ENCODE measurements at places on chromosomes 2 and 18.

GRCh38 chr2:17251171-17251570, 267.1 kb downstream of the RAD51AP2 start:
- no peak for DNase-seq

DNA sequence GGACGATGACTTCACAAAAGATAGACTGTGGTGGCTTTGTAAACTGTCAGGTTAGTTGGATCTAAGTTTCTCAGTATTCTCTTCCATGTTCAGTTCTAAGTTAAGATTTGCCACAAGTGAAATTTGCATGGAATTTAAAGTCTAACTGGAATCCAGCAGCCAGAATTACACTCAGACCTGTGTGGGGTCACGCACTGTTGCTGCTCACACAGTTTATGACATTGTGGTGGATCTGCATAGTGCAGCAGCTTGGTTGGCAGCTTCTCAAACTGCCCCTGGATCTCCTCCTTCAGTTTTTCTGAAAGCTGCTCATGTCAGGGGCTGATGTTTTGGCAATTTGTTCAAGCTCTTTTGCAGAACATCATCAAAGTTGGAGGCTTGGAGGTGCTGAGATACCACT, 228.1 kb upstream of the KCNJ3 start:
- no peak for DNase-seq

- DNase-seq, result no peak
These were observed 141.1 kb downstream of the MBD5 start for GRCh38 chr2:148161909-148162435.

DNA sequence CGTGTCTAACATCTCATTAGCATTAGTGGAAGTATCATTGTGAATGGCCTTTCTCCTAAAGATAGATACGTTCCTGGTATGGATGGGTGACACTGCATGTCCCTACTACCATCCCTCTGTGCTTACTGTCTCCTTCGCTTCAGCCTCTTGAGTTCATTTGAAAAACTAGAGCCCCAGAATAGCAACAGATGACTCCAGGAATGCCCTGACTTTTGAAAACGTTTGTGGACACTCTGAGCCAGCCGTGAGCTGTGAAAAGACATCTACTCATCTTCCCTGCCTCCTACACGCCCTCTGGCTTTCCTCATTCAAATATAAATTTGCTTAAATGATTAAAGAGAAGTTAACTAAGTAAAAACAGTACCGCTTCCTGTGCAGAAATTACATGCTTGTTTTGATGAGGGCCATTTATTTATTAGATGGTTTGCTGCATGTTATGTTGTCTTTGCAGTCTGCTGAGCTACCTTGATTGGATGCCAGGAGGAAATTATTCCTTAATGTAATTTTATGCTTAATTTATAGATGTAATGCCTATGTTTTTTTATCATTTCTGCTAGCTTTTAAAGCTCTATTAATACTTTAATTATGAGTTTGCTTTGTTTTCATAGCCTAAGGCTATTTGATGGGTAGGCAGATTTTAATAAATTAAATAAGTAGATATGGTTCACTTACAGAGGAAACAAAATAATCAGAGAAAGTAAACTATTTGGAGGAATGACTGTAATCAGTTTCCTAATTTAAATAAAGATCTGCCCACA, 32.1 kb upstream of the MYO3B start:
- no peak for DNase-seq

DNA sequence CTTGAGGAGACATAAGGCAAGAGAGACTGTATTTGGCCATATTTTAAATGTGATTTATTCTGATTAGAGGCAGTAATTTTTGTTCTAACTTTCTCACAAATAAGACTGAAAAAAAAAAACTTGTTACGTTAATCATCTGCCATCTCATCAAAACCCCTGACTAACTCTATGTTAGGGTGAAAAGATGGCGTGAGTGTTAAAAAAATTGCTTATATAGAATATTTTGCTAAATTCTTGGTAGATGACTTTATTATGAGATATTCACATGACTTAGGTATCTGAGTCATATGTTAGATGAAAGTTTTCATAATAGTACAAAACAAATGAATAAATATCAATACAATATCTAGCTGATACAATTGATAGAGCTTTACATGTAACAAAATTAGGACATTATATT, 1508.7 kb upstream of the TMEFF2 start:
- no peak for DNase-seq

- DNase-seq, result no peak
These were observed 1700.5 kb upstream of the TMEFF2 start for GRCh38 chr2:193895226-193895625.

GRCh38 chr2:134193006-134193405, 60.9 kb upstream of the MGAT5 start:
- DNase-seq, result no peak

Data from thymus (tissue), 14 donors.